ENCODE measurements at places on chromosomes 16 and 17.

DNA sequence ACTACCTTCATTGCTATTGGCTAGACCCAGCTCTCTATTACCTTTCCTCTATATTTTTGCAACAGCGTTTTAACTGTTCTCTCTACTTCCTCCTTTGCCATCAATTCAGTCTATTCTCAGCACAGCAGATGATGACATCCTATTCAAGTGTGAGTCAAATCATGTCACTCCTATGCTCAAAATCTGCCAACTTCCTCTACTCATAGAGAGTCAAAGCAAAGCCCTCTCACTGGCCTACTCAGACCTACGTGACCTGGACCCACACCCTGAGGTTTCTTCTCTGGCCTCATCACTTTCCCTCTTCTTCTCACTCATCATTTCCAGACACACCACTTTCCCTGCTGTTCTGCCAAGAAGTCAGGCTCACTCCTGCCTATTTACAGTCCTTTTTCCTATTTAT is 289.0 kb upstream of the AXIN2 start:
- DNase-seq, result no peak

DNA sequence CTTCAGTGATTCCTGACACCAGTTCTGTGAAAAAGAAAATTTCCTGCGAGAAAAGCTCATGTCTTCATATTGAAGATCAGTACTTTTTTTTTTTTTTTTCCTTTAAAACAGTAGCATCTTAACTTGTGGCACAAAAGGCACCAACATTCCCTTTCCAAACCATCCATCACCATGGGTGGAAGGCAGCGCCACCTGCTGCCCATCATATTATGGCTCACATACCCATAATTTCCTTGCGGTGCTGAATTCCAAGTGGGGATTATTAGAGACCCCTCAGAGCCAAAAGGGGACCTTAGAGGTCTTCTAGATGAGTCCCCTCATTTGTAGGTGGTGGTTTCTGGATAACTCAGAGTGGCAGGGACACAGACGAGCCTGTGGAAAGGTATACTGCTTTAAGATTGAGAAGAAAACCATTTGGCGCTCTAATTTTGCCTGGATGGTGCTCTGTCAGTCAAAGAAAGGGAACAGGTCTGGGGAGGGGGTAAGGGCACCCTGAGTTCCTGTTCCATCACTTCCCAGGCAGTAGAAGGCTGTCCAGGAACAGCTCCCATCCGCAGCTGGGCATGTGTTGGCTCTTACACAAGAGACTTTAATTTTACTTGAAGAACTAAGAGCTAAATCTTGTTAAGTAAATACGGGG is 7.9 kb upstream of the SOST start:
- peak; percentile 63 for DNase-seq

- no peak for DNase-seq
Observed at GRCh38 chr17:75692976-75693375, 25.8 kb downstream of the SAP30BP start.

- DNase-seq, result no peak
Observed at GRCh38 chr16:22007159-22007508, 777 bp upstream of the MOSMO start.

DNA sequence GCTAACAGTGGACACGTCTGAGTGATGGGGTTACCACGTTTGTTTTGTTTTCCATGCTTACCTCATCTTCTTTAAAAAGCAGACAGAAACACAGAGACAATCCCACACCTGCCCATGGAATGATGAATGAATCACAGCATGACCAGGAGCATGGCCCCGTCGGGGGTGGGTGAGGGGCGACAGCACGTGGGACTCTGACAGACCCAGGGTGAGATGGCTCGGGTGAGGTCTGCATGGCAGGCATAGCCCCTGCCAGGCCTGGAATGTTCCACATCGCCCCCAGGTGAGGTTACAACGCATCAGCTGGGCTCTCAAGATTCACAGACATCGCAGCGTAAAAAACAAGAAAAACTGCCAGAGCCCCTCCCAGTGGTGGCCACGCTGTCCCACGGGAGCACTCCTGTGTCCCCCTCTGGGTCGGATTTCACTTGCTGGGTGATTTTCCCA is 18.1 kb downstream of the SLC7A5 start:
- DNase-seq, result no peak

DNA sequence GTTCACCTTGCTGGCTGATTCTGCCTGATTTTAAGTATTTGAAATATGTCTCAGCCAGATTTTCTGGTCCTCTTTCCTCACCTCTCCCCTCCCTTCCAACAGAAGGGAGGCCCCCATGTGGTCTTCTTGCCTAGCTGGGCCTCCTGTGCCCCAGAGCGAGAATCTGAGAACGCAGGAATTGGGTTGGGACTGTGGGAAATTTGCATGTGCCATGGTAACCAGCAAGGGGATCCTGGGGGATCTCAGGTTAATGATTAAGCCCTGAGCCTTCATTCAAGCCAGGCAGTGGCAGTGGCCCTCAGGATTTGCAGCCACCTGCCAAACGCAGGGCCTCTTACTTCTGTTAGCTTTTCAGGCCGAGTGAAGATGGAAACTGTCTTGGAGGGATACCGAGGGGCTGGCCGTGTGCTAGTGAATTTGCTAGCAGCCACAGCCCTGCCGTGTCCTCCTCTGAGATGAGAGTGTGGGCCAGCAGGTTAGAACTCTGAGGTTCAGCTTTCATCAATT is 40.2 kb downstream of the KSR1 start:
- DNase-seq, result no peak

- DNase-seq, result no peak
Observed at GRCh38 chr16:50386139-50386538, 17.4 kb upstream of the BRD7 start.

- DNase-seq, result no peak
Observed at GRCh38 chr16:75559564-75560372, 3.7 kb upstream of the TMEM231 start.

- no peak for DNase-seq
Observed at GRCh38 chr16:6977291-6977690, 355.4 kb upstream of the RBFOX1 start.

- DNase-seq, result no peak
Observed at GRCh38 chr16:48131201-48131935, 24.4 kb downstream of the ABCC12 start.

DNA sequence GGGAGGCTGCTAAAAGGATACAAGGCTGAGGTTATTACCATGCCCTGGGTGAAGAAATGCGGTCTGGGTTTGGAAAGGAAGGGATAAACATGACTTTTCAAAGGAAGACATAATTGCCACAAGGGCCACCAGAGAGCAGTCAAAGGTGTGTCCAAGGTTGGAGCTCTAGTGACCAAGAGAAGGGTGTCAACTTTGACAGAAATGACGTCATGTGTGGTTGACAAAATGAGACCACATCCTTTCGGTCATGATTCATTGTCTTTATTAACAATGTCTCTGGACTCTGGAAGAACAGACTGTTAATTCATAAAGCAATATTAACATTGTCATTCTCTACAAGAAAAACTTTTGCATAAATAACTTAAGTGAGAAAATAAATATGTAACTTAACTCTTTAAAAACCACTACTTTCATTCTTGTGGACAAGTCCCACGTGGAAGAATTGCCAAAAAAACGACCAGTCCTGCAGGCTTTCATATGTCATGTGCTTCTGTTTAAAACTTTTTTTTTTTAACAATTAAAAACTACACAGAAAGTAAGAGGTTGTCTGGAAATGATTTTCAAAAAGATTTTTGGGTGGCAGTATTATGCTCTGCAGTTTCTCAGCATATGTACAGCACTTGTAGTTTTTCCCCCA is 5.0 kb downstream of the SOST start:
- no peak for DNase-seq

DNA sequence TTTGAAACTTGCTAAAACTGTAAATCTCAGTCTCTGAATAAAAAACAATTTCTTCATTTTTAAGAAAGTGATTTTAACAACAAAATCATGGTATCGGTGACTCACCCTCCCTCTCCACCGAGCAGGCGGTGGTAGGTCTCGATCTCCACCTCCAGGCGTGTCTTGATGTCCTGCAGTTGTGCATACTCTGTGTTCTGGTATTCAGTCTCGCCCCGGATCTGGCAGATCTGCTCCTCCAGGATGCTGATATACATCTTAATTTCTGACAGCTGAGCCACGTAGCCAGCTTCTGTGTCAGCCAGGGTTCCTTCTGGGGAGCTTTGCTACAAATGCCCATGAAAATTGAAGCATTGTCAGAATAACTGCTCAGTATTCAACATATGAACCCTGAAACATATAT is 15.4 kb upstream of the KRT24 start:
- no peak for DNase-seq

GRCh38 chr17:31803494-31804213 is 55.4 kb downstream of the COPRS start:
- DNase-seq, result no peak

DNA sequence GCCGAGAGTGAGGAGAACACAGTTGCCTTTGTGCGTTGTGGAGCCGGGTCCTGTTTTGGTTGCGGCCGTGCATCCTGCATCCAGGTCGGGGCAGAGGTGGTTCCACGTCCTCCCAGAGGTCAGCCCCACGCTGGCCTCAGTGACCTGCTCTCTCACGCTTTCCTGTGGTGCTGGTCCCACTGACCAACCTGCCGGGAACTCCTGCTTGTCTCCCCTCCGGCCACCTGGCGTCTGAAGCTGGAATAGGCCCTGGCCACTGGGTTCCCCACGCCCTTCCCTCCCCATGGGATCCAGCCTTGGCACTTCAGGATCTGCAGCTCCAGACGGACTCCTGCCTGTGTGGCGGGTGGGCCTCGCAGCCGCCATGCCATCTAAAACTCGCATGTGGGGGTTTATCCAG is 85.5 kb upstream of the ZNF750 start:
- DNase-seq, result no peak

- DNase-seq, result no peak
Observed at GRCh38 chr16:77457046-77457445, 22.2 kb upstream of the ADAMTS18 start.

DNA sequence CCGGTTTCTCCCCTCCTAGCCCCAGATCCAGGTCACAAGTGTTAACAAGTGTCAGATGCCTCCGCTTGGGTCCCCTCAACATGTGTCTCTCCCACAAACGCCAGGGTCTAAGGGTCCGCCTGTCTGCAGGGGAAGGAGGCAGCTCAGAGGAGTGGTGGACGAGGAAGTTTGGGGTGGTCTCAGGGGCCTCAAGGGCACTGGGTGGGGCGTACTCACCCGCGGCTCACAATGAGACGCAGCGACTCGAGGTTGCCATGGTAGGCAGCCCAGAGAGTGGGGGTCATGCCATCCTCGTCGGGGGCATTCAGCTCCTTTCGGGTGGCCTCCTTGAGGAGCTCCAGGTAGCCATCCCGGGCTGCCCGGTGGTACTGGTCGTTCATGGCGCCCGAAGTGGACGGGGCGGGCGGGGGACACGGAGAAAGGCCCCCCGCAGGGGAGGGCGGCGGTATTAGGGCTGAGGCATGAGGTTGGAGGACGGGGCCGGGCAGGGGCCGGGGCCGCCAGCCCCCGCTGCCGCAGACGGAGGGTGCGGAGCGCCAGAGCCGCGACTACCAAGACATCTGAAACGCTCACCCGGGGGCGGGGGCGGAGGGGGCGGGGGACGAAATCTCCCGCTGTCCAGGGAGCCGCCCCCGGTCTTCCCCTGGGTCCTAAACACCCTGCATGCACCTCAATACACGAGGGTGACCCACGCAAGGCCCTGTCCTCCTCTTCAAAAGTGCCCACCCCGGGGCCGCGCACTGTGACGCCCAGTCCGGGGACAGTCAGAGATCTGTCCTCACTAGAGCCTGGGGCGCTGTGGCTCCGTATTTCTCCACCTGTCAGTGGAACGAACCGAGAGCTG is at the start of gene USH1G:
Gene USH1G (minus strand): TSS at position 562 of the 844 bp plus-strand sequence. CDS start 182 bp downstream, at position 380.
- peak; percentile 37 for DNase-seq

DNA sequence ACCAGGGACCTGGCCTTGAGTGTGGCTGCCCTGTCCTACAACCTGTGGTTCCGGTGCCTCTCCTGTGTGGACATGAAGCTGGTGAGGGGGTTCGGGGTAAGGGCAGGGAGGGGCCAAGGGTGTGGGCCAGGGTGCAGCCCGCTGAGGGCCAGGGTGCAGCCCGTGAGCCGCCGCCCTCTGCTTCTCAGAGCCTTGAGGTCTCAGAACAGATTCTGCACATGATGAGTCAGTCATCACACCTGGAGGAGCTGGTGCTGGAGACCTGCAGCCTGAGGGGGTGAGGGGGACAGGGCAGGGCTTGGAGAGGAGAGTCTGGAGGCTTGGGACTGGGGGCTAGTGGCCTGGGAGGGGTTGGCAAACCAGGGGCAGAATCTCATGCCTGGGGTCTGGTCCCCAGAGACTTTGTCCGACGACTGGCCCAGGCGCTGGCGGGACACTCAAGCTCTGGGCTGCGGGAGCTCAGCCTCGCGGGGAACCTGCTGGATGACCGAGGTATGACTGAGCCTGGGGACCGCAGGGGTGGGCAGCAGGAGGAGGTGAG is 2.2 kb downstream of the CARMIL2 start:
- DNase-seq, result no peak

DNA sequence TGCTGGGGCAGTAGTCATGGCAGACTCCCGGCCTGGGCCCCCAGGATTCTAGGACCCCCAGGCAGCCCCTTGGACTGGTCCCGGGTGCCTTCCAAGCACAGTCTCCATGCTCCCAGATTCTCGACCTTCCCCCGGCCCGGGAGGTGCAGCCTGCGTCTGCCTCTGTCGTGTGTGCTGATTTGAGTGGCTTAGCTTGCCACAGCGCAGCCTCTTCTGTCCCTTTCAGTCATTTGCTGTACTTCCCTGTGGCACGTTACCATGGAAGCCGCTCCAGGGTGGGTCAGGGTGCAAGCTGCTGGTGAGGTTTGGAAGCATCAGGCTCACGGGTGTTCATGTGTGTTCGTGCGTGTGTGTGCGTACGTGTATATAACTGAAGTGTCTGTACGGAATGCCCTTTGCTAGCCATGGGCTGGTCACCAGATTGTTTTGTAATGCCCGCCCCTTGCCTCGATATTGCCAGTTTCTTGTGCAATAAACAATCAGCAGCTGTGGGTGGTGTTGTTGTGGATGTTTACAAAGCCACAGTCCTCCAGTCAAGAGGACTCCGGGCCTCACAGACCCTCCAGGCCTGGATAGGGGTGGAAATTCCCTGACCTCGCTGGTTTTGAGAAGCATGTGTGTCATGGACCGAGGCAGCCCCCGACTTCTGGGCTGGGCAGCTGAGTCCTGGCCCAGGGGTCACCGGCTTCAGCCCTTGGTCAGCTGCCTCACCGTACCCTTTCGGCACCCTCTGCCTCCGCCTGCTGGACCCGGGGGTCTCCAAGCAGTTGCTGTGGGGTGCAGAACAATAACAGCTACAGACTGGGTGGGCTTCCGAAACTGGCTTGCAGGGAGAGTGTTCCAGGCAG is 9.7 kb upstream of the CLEC18A start:
- no peak for DNase-seq

DNA sequence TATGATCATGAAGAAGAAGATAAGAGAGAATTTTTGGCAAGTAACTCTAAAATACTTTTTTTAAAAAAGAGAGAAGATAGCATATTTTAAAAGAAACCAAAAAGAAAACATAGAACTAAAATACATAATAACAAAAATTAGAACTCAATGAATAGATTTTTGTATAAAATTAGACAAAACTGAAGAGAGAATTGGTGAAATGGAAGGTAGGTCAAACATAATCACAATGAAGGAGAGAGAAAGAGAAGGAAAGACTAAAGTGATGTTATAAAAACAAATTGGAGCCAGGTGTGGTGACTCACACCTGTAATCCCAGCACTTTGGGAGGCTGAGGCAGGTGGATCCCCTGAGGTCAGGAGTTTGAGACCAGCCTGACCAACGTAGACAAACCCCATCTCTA is 211.5 kb downstream of the AXIN2 start:
- no peak for DNase-seq

Data from B cell (primary cell).